ENCODE measurements at places on chromosomes 1 and 21.

GRCh38 chr1:1285611-1286311 lies 5.5 kb downstream of the SCNN1D start:
- DNase-seq = no peak

DNA sequence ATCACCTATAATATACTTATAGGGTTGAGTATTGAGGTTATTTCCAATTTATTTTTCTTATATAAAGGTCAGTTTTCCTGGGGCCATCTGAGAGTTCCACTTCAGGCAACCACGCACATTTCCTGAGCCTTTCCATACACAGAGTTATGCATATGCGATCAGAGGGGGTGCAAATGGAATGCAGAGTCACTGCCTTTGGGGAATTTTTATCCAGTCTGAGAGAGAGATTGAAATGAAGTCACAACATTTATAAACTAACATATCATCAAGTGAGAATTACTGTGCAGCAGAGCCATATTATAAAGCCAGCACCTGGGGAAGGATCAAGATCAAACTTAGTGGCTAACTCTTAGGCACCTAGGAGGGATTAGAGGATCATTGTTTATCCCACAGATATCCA lies 299.9 kb upstream of the PLXNA2 start:
- no peak for DNase-seq

DNA sequence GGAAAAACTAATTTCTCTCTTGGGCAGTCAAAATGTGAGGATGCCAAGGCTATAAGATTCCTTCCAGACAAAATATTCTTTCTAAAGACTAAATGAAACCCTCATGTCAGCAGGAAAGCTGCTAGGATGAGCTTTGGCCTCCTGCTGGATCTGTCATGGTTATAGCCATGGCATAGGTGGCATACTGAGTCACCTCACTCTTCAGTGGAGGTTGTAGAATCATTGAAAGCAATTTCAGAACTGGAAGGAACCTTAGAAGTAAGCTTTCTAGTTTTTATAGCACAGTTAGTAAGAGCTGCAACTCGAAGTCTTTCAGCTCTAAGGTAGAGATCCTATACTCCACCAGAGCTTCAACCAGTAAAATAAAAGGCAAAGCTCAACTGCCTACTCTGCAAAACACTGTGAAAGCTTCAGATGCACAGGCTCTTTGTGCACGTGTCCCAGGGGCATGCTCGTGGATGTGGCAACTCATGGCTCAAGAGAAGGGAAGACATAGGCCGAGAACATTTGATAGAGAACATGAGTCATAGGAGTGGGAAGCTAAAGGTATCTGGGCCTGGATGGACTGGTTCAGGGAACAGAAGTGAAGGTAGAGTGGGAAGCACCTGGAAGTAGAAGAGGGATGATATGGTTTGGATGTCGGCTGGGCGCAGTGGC lies 5.8 kb downstream of the AVPR1B start:
- DNase-seq = no peak

- no peak for DNase-seq
These were observed 243.6 kb downstream of the SIPA1L2 start for GRCh38 chr1:232386294-232386693.
